Renal cortex interstitium (tissue), 15 donors: ENCODE measurements at places on chromosomes 5 and 9. TPM values are rescaled to one million over a fixed set of nuclear protein-coding genes. Genes with fewer than 3 reads are reported as not detected.

Gene AGXT2
- 74.1 TPM for polyA plus RNA-seq

Gene CCDC192
- polyA plus RNA-seq: 1.1 TPM

Gene TEK
- polyA plus RNA-seq: 35.6 TPM

Gene TCF7
- polyA plus RNA-seq: 14.7 TPM
